ENCODE measurements at places on chromosomes 7 and 10.

GRCh38 chr10:111716032-111716431, 467.5 kb downstream of the GPAM start:
- no peak for DNase-seq

GRCh38 chr7:116762971-116763370, 91.0 kb downstream of the MET start:
- DNase-seq = no peak

- DNase-seq = no peak
These were observed 157.7 kb downstream of the MTERF1 start for GRCh38 chr7:91722831-91723230.

GRCh38 chr10:36711361-36711760, 414.0 kb upstream of the ANKRD30A start:
- DNase-seq = no peak

DNA sequence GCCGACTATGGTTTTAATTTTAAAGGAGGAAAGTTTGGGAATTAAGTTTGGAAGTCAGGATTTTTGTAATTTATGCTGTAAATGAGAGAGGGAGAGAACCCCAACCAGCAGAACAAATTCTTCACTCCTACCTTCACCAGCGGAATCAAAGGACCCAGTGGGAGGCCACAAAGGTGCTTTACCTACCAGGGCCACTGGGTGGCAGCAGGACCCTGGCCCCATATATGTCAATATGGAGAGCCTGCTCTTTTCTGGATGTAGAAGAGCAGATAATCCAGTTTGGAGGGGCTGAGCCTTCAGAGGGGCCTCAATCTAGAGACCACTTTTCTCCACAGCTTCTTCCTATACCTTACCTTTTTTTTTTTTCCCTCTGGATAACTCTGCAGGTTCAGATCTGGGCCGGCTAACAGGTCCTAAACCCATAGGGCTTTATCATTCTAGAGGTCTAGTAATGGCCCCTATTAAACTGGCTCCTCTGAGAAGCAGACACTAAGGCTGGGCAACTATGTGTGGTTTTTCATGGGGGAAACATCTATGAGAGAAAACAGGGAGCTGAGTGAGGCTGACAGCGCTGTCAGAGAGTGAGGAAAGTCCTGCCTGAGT, 8.5 kb upstream of the SCD start:
- DNase-seq = peak; percentile 50
